ENCODE measurements at places on chromosomes 5 and 9.

DNA sequence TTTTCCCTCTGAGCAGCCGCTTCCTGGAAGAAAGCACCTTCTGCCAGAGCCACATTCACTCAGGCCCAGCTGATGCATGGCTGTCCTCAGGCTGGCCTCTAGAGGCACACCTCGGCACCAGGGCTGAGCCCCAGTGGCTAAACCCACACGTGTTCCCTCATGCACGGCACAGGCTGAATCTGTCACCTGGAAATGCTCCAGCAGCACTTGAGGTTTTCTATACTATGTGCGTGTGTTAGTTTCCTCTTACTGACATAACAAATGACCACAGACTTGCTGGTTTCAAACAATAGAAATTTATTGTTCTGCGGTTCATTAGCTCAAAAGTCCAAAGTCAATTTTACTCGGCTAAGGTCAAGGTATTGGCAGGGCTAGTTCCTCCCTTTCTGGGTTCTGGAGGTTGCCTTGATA lies 141.4 kb downstream of the LRRC70 start:
- DNase-seq = peak; percentile 85

DNA sequence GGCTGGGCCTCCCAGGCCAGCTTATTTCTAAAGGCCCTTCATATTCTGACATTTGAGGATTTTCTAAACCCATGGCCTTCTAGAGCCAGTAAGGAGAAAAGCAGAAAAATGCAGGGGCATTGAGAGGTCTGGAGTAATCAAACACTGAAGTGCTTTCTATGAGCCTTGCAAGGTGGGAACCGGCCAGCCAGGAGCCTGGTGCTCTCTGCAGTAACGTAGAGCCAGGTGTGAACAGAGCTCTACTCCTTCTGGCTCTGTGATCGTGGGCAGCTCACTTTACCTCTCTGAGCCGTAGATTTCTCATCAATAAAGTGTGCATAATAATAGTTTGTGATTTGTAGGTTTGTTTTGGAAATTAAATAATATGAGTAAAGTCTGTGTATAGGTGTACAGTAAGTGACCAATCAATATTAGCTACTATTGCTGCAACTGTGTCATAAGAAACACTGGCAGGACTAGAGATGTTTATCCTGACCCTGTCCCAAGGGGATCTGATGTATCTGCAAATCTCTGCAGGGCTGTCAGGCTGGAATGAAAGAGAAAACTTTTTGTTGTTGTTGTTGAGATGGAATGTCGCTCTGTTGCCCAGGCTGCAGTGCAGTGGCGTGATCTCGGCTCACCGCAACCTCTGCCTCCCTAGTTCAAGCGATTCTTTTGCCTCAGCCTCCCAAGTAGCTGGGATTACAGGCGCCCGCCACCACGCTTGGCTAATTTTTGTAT lies 2.7 kb downstream of the SYNPO start:
- no peak for DNase-seq

GRCh38 chr9:89698411-89699005 lies 93.7 kb downstream of the GADD45G start:
- DNase-seq = no peak

DNA sequence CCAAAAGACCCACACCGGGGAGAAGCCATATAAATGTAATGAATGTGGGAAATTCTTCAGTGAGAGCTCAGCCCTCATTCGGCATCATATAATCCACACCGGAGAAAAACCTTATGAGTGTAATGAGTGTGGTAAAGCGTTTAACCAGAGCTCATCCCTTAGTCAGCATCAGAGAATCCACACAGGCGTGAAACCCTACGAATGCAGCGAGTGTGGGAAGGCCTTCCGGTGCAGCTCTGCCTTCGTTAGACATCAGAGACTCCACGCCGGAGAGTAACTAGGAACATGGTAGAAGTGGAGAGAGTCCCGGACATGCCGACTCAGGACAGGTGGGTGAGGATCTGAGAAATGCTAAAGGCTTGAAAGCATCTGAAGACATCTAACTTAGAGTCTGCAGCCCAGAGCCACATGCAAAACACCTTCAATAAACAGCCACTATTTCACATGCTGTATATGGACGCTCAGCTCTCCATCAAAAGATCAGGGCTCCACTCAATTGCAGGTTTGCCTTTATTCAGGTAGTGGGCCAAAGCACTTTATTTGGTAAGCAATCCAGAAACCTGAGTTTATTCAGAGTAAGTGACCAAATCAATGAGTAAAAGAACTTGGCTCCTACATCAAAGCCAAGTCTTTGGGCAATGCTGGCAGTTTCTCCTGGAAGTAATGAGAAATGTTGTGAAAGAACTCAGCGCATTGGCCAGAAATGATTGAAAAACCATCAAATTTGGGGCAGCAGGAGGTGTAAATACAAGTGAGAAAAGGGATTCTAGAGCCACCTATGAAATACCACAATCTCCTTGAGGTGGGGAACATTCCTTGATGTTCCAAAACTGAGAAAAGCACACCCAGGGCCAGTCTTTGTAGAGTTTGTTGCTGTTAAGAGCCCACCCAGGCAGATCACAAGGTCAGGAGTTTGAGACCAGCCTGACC lies 6.0 kb downstream of the RPL12 start:
- DNase-seq = peak; percentile 54

DNA sequence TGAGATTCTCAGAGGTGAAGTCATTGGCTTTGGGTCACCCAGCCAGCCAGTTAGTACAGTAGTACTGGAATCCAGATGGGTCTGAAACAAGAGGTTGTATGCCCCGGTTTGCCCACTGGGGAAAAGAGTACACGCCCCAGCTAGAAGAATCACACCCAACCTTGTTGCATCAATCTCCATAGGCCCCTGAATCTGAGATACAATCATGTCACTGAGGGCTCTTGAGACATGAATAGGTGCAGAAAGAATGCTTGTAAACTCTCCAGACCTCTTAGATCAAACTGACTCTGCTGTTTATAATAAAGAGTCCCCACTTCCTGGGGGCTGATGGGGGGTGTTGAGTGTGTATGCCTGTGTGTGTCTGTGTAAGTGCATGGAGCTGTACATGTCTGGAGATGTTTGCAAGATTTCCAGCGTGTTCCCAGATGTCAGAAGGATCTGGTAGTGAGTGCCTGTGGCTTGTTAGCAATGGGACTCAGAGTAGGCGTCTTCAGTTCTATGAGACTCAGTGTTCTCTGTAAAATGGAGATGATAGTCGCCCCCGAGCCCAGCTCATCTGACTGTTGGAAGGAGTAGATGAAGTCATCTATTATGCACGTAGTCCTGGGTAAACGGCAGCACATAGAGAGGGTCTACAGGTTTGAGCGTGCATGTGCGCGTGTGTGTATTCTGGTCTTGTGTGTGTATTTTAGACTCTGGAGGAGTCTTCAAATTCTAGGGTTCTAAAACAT lies 48.2 kb downstream of the COL27A1 start:
- DNase-seq = no peak

- no peak for DNase-seq
These were observed 65.5 kb downstream of the EBF1 start for GRCh38 chr5:159034083-159034824.

DNA sequence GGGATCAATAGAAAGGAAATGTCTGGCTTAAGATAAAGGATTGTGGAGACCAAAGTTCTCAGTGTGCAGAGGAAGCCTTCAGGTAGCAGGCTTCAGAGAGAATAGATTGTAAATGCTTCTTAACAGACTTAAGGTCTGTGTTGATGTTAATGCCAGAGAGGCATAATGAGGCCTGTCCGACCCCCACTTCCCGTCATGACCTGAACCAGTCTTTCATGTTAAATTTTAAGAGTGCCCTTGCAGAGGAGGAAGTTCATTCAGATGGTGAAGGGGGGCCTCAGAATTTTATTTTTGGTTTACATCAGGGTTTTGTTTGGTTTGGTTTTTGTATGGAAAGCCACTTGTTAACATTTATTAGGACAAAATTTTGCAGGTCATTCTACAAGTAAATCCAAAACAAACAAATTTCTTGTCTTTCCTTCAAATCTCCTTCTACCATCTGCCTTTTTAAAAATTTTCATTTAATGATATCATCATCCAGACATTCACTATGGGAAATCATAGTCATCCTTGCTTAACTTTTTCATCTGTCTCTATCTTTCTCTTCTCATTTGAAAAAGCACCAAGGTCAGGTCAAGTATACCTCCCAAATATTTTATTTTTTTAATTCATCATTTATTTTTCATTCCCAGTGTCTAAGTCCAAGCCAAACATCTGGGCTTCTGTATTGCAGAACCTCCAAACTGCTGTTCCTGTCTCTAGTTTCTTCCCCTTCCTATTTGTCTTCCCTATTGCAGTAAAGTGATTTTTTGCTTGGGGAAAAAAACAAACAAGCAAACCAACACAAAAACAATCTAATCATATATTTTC lies 6.9 kb upstream of the ABCA1 start:
- DNase-seq = no peak

DNA sequence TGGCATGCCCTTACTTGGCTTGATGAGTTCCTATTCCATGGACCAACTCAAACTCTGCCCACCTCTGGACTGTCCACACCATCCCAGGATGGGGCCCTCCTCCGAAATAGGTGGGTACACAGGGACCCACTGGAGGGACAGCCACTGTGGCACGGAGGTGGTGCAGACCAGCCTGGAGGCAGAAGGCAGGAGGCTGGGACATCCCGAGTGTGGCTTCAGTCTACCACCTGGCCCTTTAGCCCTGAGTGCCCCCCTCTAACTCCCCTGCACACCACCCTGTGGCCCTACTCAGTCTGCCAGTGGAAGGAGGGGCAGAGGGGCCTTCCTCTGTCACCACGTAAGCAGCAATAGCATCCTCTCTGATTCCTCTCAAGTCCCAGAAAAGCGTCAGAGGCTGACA lies 3.7 kb downstream of the IL3 start:
- DNase-seq = no peak

GRCh38 chr5:98772415-98773213 lies 849 bp upstream of the RGMB start:
- peak; percentile 93 for DNase-seq

DNA sequence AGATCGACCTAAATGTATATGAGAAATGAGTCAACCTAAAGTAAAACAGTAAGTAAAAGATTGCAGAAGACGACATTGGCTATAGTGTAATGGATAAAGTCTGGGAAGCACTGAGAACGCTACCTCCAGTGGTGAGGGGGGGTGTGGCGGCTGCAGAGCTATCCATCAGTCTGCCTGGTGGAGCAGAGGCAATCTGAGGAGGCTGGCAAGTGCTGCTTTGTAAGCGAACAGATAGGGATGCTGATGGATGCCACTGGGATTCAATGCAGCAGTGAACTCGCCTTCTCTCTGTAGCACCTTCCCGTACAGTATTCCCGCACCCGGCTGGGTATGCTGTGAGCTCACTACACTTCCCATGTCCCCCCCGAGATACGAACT lies 261.5 kb downstream of the NSG2 start:
- peak; percentile 75 for DNase-seq

DNA sequence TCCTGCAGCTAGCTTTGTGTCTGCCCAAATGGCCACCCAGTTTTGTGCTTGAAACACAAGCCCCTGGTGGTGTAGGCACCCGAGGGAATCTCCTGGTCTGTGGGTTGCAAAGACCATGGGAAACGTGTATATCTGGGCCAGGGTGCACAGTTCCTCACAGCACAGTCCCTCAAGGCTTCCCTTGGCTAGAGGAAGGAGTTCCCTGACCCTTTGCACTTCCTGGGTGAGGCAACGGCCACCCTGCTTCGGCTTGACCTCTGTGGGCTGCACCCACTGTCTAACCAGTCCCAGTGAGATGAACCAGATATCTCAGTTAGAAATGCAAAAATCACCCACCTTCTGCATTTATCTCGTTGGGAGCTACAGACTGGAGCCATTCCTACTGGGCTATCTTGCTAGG lies 865.0 kb upstream of the ACO1 start:
- DNase-seq = no peak

GRCh38 chr9:133116346-133117231 lies 4.5 kb downstream of the RALGDS start:
- DNase-seq = no peak

DNA sequence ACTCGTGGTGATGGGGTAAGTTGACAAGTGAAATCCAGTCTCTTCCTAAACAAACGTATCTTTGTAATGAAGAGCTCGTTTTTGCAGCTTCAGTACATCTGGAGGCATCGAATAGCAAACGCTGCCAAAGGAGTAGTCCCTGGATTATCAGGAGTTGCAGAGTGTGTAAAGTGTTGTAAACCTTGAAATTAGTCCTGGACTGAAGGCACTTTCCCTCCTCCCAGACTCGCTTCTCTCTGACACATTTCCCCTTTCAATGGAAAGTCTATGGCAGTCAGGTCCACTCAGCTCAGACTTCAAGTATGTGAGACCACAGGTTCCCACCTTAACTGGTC lies 1.5 kb upstream of the PBX3 start:
- DNase-seq = no peak

DNA sequence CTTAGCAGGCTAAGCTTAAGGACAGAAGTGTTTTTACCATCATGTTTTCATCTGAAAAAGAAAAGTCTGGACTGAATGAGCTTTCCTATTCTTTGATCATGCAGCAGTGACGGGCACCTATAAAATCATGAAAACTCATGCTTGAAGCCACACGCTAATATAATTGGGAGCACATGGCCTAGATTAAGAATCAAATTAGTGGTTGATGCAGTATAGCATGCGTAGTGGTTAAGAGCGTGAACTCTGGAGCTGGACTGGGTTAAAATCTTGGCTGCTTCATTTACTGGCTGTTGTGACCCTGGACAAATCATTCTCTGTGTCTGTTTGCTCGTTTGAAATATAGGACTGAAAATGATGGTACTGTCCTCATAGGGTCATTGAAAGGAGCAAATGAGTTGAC lies 49.9 kb upstream of the IL13 start:
- no peak for DNase-seq

GRCh38 chr9:34086864-34087263 lies 38.2 kb upstream of the UBAP2 start:
- no peak for DNase-seq
